CD4-positive, alpha-beta T cell treated with Interferon gamma for 1 hour (primary cell): ENCODE measurements at places on chromosomes 13 and 19.

- no peak for DNase-seq
These were observed 268.8 kb downstream of the DLEU7 start for GRCh38 chr13:50574731-50575130.

DNA sequence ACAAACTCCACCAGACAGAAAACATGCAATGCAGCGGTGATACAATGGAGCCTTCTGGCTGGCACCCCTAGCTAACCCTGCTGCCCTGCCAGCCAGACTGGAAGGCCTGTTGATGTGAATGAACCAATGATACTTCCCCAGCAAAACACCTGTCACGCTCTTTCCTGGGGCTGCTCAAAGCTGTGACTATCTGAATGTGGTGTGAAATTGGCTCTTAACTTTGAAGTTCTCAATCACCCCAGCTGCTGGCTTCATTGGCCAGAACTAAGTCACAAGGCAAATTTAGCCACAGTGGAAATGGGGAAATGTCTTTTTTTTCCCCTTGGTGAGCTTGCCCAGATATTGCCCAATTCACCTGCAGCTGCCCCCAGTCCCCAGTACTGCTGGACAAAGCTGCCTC lies 147.3 kb downstream of the SLC7A1 start:
- no peak for DNase-seq

DNA sequence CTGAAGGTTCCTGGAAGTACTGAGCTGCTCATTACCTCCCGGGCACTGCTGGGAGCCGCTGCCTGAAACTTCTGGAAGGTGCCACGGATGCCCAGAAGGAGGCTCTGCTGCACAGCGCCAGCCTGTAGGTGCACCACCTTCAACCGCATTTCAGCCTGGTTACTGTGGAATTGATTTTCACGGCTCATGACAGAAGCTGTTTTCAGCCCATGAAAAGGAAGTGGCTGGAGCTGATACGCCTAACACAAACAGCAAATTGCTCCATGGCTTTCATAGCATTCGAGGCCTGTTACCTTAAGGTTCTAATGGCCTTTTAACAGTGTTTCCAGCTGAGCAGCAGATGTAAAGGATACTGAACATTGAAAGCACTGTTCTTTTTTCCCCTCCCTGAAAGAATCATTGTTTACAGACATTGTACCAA lies 22.0 kb downstream of the GPC6 start:
- no peak for DNase-seq

DNA sequence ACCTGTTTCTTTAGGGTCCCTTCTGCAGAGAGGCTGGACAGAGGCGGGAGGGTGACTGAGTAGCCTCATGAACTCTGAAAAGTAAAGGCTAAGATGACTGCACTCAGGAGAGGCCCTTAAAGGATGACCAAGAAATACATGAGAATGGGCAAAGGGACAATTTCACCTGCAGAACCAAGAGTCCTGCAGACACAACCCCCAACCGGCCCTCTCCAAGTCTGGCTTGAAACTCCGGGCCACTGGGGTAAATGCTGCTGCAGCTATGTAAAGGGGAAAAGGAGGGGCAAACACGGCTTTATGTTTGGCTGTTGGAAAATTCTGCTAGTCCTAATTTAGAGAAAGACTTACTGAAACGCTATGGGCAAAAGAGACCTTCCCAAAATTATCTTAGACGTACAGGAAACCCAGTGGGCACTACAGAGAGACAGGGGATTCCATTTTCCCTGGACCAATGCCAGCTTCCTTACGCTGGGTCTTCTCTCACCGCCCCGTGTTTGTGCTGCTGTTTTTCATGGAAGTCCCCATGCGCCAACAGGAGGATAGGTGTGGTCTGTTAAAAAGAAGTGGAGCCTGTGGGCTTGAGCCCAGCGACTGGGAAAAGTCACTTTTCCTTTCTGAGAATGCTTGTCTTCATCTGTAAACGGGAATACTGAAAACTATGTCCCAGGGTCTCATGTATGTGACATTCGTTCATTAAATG lies 10.6 kb downstream of the COL4A2 start:
- DNase-seq = no peak

- no peak for DNase-seq
These were observed 707.0 kb downstream of the UQCRFS1 start for GRCh38 chr19:28505933-28506332.

DNA sequence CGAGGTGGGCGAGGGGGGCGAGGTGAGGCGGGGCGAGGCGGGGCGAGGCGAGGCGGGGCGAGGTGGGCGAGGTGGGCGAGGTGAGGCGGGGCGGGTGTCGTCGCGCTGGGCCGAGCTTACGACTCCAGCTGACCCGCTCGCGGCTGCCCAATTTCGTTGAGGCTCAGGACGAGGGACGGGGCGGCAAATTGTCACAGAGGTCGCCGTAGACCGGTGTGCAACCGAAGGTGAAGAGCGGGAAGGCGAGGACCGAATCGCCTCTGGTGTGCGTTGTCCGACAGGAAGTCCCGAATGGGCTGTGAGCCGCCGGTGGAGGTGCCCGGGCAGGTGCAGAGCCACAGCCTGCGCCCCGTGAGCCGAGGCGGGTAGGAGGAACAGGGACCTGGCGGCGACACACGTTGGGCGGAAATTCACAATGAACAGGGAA lies at the start of gene LACC1:
TSS of gene LACC1 (plus strand) at position 150 of the 427 bp plus-strand sequence. CDS start 1,082 bp downstream, outside the sequence.
- DNase-seq = peak; percentile 23

- DNase-seq = peak; percentile 78
These were observed 26.8 kb upstream of the UBE2L5 start for GRCh38 chr13:30395192-30396158.

DNA sequence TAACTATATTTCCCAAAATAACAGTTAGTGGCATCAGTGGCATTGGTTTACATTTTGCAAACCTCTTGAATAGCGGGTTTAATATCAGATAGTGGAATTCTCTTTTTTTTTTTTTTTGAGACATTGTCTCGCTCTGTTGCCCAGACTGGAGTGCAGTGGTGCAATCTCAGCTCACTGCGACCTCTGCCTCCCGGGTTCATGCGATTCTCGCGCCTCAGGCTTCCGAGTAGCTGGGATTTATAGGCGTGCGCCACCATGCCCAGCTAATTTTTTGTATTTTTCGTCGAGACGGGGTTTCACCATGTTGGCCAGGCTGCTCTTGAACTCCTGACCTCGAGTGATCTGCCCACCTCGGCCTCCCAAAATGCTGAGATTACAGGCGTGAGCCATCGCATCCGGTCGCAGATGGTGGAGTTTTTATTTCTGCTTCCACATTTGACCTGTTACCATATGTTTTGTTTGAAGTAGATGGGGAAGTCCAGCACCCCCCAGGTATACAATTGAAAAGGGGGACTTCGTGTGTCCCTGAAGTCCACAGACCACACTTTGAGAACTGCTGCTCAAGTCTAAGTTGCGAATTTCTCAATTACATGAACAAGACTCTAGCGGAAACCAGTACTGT lies 40.5 kb upstream of the XPO4 start:
- DNase-seq = peak; percentile 46

- no peak for DNase-seq
These were observed 23.5 kb downstream of the ACTN4 start for GRCh38 chr19:38670921-38671398.

- DNase-seq = no peak
These were observed 385.2 kb downstream of the PCDH20 start for GRCh38 chr13:61030445-61030844.

DNA sequence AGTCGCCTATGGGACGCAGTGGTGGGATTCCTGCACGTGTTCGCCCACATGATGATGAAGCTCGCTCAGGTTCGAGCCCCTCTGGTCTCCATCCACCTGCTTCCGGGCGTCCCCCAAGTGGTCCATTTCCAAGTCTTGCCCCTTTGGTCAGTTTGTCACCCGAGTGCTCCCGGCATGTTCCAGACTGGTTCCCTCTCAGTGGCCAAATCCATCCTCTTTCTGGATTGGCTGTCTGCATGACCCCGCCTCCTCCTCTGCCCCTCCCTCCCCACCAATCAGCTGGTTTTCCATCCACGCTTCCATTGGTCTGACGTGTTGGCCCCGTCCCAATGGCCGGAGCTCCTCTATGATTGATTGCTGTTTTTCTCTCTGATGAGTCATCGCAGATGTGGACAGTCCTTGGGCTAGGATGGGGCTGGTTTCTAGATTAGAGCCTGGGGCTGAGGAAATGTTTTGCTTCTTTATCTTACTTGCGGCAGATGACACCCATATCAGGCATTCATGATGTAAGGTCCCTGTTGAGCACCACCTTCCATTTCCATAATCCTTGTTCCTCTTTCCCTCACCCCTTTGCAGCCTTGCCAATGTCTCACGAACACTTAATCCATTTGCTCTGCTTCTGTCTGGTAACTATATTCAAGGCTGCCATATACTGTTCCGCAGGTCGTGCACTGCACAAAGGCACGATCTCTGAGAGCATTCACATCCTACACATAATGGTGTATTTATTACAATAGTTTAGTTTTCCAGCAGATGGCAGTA lies 73.8 kb downstream of the MAP4K1 start:
- DNase-seq = peak; percentile 57

- peak; percentile 72 for DNase-seq
These were observed 16.9 kb upstream of the AP1M2 start for GRCh38 chr19:10603873-10604459.

- no peak for DNase-seq
These were observed 805 bp downstream of the ZNF461 start for GRCh38 chr19:36665832-36666231.

- no peak for DNase-seq
These were observed 6.2 kb downstream of the GFY start for GRCh38 chr19:49431330-49431749.

- no peak for DNase-seq
These were observed 3.0 kb downstream of the ENOX1 start for GRCh38 chr13:43783820-43784219.

DNA sequence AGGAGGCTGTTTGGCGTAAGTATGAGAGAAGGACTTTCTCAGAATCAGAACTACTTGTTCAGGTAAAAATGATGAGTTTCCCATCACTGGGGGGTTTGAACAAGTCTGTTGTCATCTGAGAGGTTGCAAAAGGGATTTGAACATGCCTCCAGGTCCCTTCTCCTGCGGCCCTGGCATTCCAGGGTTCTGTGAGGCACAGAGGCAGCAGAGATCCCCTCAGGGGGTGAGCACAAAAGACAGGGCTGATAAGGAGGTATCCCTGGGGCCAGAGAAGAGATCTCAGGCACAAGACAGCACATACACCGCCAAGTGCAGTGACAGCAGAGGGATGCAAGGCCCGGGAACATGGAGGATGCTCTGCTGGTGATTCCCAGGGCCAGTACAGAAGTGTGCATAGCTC lies 275.8 kb upstream of the TSHZ3 start:
- DNase-seq = no peak

GRCh38 chr19:39679056-39679790 lies 23.5 kb downstream of the LGALS16 start:
- no peak for DNase-seq

DNA sequence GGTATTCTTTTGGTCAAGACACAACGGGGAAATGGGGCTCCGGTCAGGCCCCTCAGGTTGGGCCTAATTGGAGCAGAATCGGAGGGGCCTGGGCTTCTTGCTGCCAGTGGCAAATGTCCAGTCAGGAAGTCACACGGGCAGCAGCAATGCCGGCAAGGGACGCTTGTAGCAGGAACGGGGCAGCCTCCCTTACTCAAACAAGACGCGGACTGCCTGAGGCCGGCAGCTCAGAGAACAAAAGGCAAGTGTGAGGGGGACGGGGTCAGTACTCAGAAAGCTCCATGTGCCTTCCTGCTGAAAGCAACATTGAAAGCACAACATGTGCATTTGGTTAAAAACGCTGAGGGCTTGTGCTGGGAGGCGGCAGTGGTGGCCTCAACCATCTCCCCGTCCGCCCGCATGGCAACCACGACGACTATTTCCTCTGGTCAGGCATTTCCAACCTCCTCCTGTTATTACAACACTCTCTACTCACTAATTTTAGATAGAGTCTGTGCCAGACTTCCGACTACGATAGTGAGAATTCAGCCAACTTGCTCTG lies 20.5 kb upstream of the RASA3 start:
- DNase-seq = no peak
